ENCODE measurements at places on chromosomes 13 and 19.

DNA sequence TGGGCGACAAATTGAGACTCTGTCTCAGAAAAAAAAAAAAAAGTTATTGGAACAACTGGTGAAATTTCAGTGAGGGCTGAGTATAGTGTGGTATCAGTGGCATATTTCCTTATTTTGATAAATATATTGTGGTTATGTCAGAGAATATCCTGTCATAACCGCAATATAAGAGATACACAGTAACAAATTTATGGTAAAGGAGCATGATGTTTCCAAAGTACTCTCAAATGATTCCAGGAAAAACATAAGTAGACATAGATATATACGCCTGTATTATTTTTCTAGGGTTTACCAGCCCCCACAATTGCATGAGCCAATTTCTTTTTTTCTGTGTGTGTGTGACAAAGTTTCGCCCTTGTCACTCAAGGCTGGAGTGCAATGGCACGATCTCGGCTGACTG lies 5.7 kb upstream of the C5AR1 start:
- no peak overlapping the region for H3K4me3 ChIP-seq
- no peak for DNase-seq
- H3K36me3 ChIP-seq: no peaks in the 10 kb centered on the region
- peaks cover 7% of the 10 kb centered on the region for H3K4me1 ChIP-seq

DNA sequence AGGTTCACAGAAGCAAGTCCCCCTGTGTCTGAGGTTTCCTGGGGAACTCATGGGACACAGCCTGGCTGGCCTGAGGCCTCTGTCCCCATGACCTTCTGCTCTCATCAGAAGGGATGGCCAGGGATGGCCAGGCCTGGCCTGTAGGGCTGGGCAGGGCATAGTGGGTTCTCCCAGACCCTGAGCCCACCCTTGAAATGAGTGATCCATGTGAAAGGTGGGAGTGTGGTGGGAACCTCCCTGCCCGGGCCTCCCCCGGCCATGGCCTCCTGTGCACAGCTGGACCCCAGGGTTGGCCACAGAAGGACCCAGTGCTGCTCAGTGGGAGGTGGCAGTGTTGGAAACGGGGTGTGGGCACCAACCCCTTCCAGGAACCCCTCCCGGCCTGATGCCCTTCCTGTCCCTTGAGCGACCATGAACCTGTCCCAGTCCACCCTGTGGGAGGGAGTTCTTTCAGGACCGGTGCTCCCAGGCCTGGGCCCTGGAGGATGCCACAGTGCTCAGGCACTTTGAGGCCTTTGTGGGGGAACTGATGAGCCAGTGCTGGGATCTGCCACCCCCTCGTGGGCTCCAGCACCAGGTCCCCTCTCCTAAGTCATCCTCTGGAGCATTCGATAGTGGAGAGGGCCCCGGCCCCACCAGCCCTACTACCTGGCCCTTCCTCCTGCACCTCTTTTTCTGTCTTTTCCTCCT lies 15.5 kb upstream of the ZNF14 start:
- H3K4me1 ChIP-seq: no peaks in the 10 kb centered on the region
- no peaks in the 10 kb centered on the region for H3K36me3 ChIP-seq
- DNase-seq: no peak
- no peak overlapping the region for H3K27ac ChIP-seq
- no peak overlapping the region for H3K4me3 ChIP-seq

DNA sequence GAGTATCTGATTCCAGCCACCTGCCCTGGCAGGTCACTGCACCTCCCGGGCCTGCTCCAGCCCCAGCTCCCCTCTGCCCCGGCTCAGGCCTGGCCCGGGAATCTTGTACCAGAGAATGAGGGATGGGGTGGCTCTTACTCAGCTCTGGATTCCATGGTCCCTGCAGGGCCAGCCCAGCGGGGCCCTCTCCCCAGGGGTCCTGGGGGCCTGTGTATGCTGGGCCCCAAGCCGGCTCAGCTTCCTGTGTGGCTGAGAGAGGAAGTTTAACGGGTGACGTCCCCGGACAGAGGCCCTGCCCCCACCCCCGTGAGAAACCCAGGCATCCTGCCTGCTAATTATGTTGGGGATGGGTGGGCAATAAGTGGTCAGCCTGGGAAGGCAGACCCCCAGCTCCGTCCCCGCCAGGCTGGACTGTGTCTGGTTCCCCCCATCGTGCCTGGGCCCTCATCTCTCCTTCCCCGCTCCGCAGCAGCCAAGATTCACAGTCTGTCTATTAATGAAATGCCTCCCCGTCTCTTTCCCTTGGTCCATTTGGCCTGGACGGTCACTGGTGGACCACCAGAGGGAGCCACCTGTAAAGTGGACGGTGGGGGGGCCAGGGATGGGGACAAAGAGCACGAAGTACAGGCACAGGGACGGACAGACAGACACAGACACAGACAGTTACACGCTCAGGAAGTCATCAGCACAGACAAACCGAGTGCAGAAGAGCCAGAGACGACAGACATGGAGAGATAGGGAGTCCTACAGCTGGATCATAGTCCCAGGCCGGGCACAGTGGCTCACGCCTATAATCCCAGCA lies at the start of gene DENND1C:
Gene DENND1C, minus strand, starts transcription at position 247 of the 802 bp plus-strand sequence. Its CDS starts 92 bp downstream, at position 155.
- peaks cover 26% of the 10 kb centered on the region for H3K4me1 ChIP-seq
- H3K27me3 ChIP-seq: no peaks in the 10 kb centered on the region
- H3K36me3 ChIP-seq: peaks cover 4% of the 10 kb centered on the region
- peak within 1 kb of the TSS; percentile 98 for H3K27ac ChIP-seq

- no peak for DNase-seq
- H3K27me3 ChIP-seq: no peaks in the 10 kb centered on the region
- H3K36me3 ChIP-seq: no peaks in the 10 kb centered on the region
- no peak overlapping the region for H3K4me3 ChIP-seq
Observed at GRCh38 chr13:73278186-73278585, 219.4 kb downstream of the KLF5 start.

- no peaks in the 10 kb centered on the region for H3K27me3 ChIP-seq
- H3K36me3 ChIP-seq: peaks cover 19% of the 10 kb centered on the region
- no peak overlapping the region for H3K4me3 ChIP-seq
- H3K4me1 ChIP-seq: peaks cover 3% of the 10 kb centered on the region
- no peak overlapping the region for H3K27ac ChIP-seq
- no peak for DNase-seq
Observed at GRCh38 chr13:49082653-49083536, 107.2 kb downstream of the FNDC3A start.

DNA sequence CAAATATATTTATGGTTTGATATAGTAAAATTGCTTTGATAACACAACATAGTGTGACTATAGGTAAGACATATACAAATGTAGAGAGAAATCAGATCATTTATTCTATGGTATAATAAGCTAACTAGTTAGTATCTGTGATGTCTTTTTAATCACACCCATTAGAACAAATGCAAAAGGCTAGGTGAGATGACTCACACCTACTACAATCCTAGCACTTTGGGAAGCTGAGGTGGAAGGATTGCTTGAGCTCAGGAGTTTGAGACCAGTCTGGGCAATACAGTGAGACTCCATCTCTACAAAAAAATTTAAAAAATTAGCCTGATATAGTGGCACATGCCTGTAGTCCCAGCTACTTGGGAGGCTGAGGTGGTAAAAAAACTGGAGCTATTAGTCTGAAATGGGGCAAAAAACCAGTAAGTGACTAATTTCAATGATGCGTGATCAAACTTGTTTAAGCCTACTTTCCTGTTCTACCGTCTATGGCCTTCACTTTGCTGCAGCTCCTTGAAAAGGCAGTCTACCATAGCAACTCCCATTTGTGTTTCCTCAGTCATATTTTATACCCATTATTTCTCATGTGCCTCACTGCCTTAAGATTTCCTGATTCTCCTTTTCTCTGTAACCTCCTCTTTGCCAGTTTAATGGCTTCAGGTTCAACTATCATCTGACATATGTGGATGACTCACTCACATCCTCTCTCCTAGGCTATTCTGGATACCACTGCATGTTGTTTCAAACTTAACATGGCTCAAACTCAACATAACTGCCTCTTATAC lies 12.5 kb downstream of the ALG5 start:
- H3K27me3 ChIP-seq: no peaks in the 10 kb centered on the region
- DNase-seq: no peak
- H3K36me3 ChIP-seq: peaks cover 46% of the 10 kb centered on the region
- H3K4me1 ChIP-seq: no peaks in the 10 kb centered on the region
- no peak overlapping the region for H3K27ac ChIP-seq
- no peak overlapping the region for H3K4me3 ChIP-seq

DNA sequence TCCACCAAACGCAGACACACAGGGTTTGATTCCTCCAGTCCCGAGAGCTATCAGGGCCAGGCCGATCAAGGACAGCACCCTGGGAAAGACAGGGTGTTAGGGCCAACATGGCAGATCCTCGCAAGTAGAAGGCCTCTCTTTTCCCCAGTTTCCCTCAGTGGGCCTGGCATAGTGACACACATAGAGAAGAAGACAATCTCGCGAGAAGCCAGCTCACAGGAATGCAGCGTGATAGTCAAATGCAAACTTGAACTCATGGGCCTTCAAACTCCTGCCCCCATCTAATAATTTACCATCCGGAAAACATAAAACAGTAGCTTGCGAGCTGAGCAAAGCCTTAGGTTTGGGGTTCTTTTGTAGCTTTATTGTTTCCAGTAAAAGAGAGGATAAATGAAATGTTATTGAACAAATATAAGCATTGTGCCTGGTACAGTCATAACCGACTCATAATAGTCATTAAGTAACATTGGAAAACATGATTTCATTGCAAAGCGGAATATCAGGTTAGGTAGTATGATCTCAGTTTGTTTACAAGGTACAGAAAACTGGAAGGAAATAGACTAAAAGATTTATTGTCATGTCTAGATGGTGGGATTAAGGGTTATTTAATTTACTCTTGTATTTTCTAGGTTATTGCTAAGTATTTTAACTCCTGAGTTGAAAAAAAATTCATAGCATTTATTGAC lies 30.5 kb downstream of the SLC15A1 start:
- no peak overlapping the region for H3K27ac ChIP-seq
- DNase-seq: no peak
- H3K27me3 ChIP-seq: no peaks in the 10 kb centered on the region
- no peak overlapping the region for H3K4me3 ChIP-seq
- H3K4me1 ChIP-seq: no peaks in the 10 kb centered on the region

DNA sequence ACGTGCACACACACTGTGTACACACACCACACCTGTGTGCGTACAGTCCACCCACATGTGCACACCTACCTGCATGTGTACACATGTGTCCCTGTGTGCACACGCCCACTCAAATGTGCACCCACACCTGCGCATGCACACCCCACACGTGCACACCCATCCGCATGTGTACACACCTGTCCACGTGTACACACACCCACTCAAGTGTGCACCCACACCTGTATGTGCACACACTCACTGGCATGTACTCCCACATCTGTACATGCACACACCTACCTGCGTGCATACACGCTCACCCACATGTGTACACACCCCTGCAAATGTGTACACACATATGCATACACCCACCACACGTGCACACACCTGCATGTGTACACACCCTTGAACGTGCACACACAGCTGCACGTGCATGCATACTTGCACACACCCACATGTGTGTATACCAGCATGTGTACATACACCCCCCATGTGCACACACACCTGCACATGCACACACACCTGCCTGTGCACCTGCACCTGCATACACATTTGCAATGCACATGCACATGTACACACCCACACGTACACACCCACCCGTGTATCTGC lies 10.6 kb downstream of the PKN1 start:
- peaks cover 26% of the 10 kb centered on the region for H3K4me1 ChIP-seq
- H3K36me3 ChIP-seq: peaks cover 34% of the 10 kb centered on the region
- H3K27me3 ChIP-seq: no peaks in the 10 kb centered on the region

- no peaks in the 10 kb centered on the region for H3K4me1 ChIP-seq
- no peak overlapping the region for H3K27ac ChIP-seq
- H3K4me3 ChIP-seq: no peak overlapping the region
- H3K27me3 ChIP-seq: no peaks in the 10 kb centered on the region
- no peak for DNase-seq
Observed at GRCh38 chr13:111286162-111286561, 34.3 kb upstream of the TEX29 start.

- H3K36me3 ChIP-seq: peaks cover 4% of the 10 kb centered on the region
- DNase-seq: no peak
- no peak overlapping the region for H3K27ac ChIP-seq
- H3K27me3 ChIP-seq: no peaks in the 10 kb centered on the region
- H3K4me1 ChIP-seq: peaks cover 9% of the 10 kb centered on the region
Observed at GRCh38 chr19:47221890-47222289, 9.1 kb downstream of the BBC3 start.

- no peaks in the 10 kb centered on the region for H3K4me1 ChIP-seq
- H3K27me3 ChIP-seq: no peaks in the 10 kb centered on the region
- no peak overlapping the region for H3K4me3 ChIP-seq
- H3K36me3 ChIP-seq: no peaks in the 10 kb centered on the region
- no peak for DNase-seq
Observed at GRCh38 chr13:61612192-61612591, 196.5 kb upstream of the PCDH20 start.

DNA sequence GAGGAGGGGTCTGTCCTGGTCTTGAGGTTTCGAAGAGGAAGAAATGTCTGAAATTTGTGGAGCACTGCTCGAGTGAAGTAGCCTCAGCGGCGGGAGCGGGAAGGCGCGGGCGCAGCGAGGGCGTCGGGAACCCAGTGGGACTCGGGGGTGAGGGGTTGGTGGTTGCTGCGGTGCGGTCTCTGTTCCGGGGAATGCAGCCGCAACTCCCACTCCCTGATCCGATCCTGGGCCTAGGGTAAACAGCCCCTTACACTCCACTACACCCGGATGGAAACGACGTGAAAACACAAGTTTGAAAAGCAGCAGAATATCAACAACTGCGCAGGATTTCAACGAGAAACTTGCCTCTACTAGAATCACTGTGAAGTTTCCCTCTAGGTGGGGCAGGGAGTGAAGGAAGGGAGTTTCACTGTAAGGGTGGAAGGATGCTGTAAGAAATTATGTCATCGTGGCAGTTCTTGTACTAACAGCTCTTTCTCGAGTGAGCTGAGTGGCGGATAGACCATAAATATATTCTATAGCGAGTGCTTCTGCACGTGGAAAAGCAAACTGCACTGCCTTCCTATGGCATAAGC lies 2.0 kb upstream of the KLF12 start:
- peaks cover 21% of the 10 kb centered on the region for H3K4me1 ChIP-seq
- H3K27ac ChIP-seq: no peak overlapping the region
- peak; percentile 52 for DNase-seq
- H3K4me3 ChIP-seq: no peak overlapping the region

GRCh38 chr13:68199271-68199670 lies 969.1 kb upstream of the PCDH9 start:
- no peaks in the 10 kb centered on the region for H3K36me3 ChIP-seq
- DNase-seq: no peak
- no peaks in the 10 kb centered on the region for H3K27me3 ChIP-seq
- no peak overlapping the region for H3K27ac ChIP-seq
- no peaks in the 10 kb centered on the region for H3K4me1 ChIP-seq
- H3K4me3 ChIP-seq: no peak overlapping the region

GRCh38 chr13:39599842-39600241 lies 3.2 kb downstream of the LHFPL6 start:
- peaks cover 48% of the 10 kb centered on the region for H3K27me3 ChIP-seq
- no peak for DNase-seq
- no peak overlapping the region for H3K27ac ChIP-seq
- no peak overlapping the region for H3K4me3 ChIP-seq
- H3K4me1 ChIP-seq: peaks cover 14% of the 10 kb centered on the region

- H3K4me1 ChIP-seq: no peaks in the 10 kb centered on the region
Observed at GRCh38 chr19:42333975-42334696, 8.7 kb downstream of the MEGF8 start.
